ENCODE measurements at places on chromosomes 12 and 14.

GRCh38 chr14:54699735-54700134 lies 132.8 kb downstream of the SAMD4A start:
- DNase-seq: no peak

GRCh38 chr12:15651371-15651770 lies 137.8 kb downstream of the EPS8 start:
- DNase-seq: no peak

- DNase-seq: no peak
Measured at GRCh38 chr12:26782372-26783130, 50.4 kb downstream of the ITPR2 start.

GRCh38 chr12:41992692-41993215 lies 151.9 kb downstream of the GXYLT1 start:
- DNase-seq: no peak

GRCh38 chr14:45793081-45793480 lies 540.1 kb upstream of the MIS18BP1 start:
- no peak for DNase-seq

DNA sequence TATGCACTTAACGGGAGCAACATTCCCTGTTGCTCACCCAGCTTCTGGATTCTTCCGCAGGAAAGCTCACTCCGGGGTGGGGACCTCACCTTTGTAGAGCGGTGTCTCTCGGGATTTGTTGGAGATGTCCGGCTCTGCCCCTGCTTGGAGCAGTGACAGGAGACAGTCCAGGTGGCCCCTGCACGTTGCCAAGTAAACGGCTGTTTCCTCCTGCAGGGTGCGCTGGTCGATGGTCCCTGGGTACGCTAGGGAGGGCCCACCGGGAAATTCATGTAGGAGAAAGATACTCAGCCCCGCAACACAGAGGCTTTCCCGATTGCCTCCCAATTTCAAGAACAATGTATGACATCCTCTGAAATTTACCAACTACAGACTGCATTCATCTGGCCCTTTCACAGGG lies 23.1 kb downstream of the ASB2 start:
- DNase-seq: no peak

- no peak for DNase-seq
Measured at GRCh38 chr12:74671421-74671820, 133.8 kb downstream of the ATXN7L3B start.

- DNase-seq: no peak
Measured at GRCh38 chr12:46798648-46799047, 27.1 kb downstream of the SLC38A4 start.

DNA sequence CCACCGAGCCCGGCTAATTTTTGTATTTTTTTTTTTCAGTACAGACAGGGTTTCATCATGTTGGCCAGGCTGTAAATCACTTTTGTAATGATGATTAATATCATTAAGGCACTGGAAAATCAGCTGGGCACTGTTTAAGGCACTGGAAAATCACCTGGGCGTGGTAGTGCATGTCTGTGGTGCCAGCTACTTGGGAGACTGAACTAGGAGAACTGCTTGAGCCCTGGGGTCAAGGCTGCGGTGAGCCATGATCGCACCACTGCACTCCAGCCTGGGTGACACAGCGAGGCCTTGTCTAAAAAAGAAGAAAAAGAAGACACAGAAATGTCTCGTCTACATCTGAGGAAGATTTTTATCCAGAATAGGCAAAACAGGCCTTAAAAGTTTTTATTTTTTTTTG lies 12.7 kb downstream of the SLC11A2 start:
- DNase-seq: no peak

DNA sequence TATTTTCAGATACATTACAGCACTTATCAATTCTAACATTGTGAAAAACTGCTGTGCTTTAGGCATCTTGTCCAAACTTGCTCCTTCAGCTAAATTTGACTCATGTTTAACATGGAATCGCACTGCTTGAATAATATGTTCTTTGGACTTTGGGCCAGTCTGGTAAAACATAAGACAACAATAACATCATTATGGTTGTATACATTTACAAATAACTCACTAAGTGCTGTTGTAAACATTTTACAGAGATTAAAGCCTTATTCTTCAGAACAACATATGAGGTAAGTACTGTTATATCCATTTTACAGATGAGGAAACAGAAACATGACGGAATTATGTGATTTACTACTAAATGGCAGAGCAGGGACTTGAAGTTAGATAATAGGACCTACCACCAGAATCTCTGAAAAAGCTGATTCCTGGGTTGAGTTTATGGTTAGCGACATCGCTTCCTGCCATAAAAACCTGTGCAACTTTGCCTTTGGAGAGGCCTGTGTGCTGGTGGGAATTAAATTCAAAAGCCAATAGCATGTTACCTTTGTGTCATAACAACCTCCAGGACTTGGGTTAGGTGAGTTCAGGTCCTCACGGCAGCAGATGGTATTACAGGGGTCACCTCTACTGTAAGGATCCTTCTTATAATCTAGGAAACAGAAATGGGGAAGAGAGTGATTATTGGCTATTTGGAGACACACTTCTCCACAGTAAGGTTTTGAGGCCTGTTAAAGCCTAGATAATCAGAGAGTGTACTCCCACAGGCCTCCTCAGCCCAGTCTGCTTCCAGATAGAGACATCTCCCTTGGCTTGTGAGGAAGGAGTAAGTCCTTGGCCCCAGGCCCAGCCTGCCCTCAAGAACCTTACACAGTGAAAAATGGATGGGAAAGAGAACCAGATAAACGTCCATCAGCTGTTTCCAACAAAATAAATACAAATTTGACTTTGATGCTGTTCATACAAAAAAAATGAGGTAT lies 61.8 kb downstream of the PLBD1 start:
- DNase-seq: no peak

DNA sequence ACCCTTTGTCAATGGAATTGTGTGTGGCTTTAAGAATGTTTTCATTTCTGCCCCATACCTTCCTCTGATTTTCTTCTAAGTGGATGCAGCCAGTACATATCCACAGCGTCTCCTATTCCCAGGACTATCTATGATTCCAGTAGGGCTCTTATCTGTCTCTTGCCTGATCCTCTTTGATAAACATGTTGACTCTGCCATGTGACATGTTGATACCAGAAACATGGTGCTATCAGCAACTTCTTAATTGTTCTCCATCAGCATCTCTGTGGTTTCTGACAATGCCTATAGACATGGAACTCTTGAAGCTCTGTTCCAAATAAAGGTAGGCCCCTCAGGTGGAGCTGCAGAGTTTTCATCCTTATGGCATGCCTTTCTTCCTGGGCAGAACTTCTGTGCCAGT lies 11.6 kb upstream of the OR4L1 start:
- no peak for DNase-seq

- no peak for DNase-seq
Measured at GRCh38 chr14:40269436-40269835, 837.2 kb upstream of the FBXO33 start.

- DNase-seq: no peak
Measured at GRCh38 chr14:75249958-75250336, 28.7 kb upstream of the FOS start.

- no peak for DNase-seq
Measured at GRCh38 chr12:88207921-88208620, 66.0 kb downstream of the TMTC3 start.

DNA sequence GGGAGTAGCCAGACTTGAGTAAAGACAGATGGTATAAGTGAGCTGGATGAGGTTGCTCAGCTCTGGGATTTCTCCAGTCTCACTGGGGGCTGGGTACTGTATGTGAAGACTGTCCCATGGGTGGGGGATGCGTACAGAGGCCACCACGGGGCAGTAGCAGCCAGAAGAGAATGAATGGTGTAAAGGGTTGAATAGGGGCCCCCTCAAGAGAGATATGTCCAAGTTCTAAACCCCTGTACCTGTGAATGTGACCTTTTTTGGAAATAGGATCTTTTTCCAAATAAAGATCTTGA lies 21.8 kb upstream of the BCDIN3D start:
- DNase-seq: no peak

DNA sequence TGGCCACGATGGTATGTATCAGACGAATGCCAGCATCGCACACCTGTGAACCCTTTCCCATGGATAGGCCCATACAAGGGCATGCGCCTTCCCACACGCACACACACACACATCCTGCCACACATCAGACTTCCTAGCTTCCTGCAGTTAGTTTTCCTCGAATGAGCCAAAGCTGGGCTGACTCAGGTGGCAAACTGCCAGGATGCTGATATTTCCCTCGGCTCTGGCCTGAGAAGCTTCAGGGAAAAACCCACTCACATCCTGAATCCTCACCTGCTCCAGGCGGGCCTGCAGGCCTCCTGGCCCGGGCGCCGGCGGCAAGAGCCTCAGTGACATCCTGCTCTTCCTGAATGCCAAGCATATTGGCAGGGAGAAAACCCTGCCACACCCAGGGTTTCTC lies 22.4 kb downstream of the CALM1 start:
- DNase-seq: no peak

- DNase-seq: no peak
Measured at GRCh38 chr14:79018836-79019235, 848.7 kb downstream of the NRXN3 start.

- DNase-seq: no peak
Measured at GRCh38 chr14:49880267-49881064, 12.4 kb upstream of the ARF6 start.

DNA sequence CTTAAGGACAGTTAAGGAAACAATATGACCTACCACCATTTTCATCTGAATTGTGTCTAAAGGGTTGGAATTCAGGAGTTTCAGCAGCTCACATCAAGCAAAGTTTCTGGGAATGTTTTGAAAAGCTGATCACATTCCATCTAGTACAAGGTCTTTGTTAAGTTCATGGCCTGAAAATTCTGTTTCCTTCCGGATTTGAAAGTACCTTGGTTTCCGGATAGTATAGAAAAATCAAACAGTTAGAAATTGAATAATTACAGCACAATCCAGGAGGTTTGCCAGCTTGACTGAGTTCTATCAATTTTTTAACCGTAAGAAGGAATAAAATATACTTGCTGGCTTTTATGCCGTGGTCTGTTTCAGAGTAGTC lies 136.5 kb downstream of the HMGA2 start:
- no peak for DNase-seq

DNA sequence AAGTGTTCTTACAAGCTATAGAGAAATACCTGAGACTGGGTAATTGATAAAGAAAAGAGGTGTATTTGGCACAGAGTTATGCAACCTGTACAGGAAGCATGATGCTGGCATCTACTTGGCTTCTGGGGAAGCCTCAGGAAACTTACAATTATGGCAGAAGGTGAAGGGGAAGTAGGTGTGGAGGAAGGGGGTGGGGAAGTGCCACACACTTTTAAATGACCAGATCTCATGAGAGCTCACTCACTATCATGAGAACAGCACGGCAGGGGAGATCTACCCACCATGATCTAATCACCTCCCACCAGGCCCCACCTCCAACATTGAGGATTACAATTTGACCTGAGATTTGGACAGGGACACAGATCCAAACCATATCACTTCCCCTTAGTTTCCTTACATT lies 32.8 kb downstream of the TSHR start:
- DNase-seq: no peak

DNA sequence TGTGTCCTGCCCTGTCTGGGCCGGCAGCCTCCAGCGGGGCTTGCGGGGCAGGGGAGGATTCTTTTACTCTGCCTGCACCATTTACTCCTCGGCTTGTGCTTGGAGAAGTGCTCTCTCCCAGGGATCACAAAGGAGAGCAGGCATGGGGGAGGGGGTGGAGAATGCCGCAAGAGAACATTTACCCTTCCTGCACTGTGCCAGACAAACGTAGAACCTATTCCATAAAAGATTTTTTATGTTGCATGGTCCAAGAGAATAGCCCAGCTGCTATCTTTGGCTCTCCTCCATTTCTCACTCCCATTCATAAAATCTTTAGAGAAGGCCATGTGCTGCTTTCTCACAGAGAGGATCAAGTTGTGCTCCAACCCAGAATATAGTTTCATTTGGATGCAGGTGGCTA lies 159.4 kb downstream of the SPTSSA start:
- DNase-seq: no peak

GRCh38 chr14:23030936-23031335 lies 3.8 kb downstream of the PSMB5 start:
- no peak for DNase-seq

GRCh38 chr12:13725049-13725448 lies 256.4 kb downstream of the GRIN2B start:
- no peak for DNase-seq

DNA sequence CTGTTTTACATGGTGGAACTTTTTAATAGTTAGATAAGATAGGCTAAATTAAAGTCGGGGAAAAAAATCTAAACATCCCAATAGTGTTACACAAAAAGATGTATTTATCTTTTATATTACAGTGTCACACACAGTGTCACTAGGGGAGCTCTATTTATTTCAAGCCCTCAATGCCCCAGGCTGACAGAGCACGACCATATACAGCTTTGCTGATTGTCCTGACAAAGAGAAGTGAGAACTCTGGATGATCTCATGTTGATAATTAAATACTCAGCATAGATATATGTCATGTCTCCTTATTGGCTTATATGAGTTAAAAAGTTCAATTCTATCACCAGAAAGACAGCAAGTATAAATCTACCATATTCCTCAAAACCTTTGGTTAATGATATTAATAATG lies 594.3 kb downstream of the LRFN5 start:
- DNase-seq: no peak

DNA sequence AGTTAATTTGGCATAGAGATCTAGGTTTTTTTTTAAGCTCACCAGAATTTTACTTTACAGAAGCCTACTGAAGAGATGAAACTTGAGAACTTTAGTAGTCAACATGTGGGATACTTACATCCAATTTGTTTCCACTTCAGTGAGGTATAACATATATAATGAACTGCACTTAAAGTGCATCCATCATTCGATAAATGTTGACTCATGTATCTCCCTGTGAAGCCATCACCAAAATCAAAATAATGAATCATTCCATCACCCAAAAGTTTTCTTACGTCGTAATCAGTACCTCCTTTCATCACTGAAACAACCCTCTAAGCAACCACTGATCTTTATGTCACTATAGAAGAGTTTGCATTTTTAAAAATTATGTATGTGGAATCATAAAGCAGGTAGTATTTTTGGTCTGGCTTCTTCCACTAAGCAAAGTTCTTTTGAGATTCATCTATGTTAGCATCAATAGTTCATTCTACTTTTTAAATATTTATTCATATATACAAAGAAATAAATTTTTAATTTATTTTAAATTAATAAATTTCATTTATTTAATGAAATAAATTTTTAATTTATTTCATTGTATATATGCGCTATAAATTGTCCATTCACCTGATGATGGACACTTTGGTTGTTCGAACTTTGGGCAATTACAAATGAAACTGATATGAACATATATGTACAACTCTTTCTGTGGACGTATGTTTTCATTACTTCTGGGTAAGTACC lies 2.0 kb upstream of the CPNE8 start:
- no peak for DNase-seq

DNA sequence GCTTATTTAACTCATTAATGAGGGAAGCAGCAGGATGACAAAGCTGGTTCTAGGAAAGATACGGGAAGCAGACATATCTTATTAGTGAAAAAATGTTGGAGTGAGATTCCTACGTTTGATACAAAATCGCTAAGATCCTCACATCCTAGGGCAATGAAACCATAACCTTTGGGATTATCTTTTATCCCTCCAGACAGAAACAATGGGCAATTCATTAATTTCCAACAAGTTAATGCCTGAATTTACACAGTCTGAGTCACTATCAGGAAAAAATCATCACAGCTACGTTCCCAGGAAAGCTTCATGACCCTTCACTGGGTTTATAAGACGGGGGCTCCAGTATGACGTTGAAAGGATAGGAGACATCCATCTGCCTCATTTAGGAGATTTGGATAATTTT lies 45.0 kb downstream of the SLC24A4 start:
- DNase-seq: no peak

GRCh38 chr12:112418273-112418607 lies 507 bp upstream of the PTPN11 start:
- no peak for DNase-seq

- no peak for DNase-seq
Measured at GRCh38 chr14:52185178-52185577, 82.3 kb upstream of the PTGDR start.

- DNase-seq: no peak
Measured at GRCh38 chr12:60194678-60195077, 598.8 kb downstream of the SLC16A7 start.
